ENCODE measurements at places on chromosomes 2 and 18.

GRCh38 chr2:205500065-205500464 lies 182.2 kb upstream of the NRP2 start:
- DNase-seq, result no peak

GRCh38 chr2:96763511-96764252 lies 3.0 kb downstream of the CNNM4 start:
- no peak for DNase-seq

- no peak for DNase-seq
These were observed 48.6 kb downstream of the XDH start for GRCh38 chr2:31365834-31366505.

GRCh38 chr2:106575955-106576354 lies 88.8 kb downstream of the CD8B2 start:
- no peak for DNase-seq

GRCh38 chr2:95307036-95307435 lies 9.9 kb downstream of the KCNIP3 start:
- DNase-seq, result no peak

- DNase-seq, result no peak
These were observed 93.3 kb downstream of the KLHL29 start for GRCh38 chr2:23478087-23478932.

GRCh38 chr18:22021701-22022100 lies 147.7 kb upstream of the GATA6 start:
- DNase-seq, result no peak

DNA sequence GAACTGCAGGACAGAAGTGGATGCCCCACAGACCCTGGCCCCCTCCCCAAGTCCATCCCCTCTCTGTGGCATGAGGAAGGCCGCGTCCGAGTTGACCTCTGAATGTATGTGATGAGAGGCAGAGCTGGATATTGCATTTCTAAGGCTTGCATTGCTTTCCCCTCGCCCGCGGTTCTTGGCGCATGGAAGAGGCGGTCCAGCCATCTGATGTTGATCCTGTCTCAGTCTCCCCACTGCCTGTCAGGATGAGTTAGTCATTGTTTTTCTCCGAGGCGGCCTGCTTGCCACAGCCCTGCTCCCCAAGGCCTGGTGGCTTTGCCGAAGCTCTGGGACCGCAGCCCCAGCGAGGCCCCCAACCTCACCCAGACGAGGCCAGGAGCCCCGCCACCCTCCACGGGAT lies 88.6 kb downstream of the SMAD7 start:
- DNase-seq, result no peak

DNA sequence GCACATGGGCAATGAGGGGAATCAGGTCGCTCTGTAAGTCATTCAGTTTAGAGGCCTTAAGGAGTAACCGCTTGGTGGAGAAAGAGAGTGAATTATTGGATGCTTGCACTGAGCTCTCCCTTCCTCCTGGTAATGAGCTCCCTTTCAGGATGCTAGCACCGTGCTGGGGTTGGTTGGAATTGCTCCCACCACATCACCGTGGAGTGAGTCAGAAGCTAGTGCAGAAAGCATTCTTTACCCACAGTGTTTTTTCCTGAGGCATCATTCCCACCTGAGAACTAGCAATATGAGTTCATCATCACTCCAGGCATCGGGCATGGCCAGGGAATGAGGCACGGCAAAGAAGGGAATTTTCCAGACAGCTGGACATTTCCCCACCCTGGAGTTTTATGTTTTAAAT lies 57.6 kb downstream of the ITGB6 start:
- DNase-seq, result no peak

DNA sequence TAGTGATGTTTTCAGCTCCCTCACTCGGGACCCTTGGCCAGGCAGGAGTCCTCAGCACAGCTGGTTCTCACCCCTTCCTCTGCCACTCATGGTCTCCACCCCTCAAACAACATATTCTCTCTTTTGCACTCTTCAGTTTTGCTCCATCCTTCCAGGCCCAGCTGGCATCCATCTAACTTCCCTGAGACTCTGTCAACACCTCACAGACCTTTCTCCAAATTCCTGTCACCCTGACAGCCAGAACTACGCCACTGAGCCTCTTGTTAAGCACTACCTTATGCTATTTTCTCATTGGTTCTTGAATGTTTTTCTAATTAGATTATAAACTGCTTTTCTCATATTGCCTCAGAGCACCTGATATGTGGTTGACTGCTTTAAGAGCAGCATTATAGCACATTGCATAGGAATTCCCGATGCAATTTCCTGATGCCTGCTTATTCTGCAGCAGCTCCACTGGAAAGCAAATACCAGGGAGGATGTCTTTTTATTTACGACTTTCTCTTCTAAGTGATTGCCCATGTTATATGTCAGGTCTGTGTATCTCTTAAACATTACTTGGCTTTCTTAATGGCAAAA lies 12.4 kb upstream of the INO80C start:
- DNase-seq, result no peak

DNA sequence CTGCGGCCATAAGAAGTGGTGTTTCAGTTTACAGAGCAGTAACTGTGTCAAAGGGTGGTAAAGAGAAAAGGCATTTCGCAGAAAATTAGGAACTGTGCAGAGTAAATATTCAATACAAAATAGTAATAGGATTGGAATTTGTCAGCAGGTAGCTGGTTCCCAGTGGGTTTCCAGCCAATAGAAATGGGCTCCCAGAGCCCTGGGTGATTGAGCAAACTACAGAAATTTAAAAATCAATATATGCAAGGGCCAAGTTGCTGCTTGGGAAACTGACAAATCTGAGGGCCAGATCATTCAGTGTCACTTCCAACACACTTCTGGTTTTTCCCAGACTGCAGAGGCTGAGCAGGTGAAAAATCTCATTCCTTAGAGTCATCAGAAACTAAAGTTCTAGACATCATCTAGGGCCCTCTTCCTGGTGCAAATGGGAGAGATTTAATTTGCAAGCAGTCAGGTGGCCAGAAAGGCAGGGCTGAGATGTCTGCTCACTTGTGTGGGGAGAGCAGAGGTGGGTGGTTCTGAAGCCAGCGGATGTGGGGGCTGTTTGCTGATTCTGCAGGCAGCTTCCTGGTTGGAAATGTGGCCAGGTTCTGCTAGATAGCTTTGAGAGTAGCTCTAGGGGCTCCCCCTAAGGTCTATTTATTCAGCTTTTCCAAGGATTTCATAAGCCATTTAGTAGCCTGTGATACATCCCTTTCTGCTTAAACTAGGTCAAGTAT lies 182.4 kb downstream of the NCK2 start:
- DNase-seq, result peak; percentile 54

DNA sequence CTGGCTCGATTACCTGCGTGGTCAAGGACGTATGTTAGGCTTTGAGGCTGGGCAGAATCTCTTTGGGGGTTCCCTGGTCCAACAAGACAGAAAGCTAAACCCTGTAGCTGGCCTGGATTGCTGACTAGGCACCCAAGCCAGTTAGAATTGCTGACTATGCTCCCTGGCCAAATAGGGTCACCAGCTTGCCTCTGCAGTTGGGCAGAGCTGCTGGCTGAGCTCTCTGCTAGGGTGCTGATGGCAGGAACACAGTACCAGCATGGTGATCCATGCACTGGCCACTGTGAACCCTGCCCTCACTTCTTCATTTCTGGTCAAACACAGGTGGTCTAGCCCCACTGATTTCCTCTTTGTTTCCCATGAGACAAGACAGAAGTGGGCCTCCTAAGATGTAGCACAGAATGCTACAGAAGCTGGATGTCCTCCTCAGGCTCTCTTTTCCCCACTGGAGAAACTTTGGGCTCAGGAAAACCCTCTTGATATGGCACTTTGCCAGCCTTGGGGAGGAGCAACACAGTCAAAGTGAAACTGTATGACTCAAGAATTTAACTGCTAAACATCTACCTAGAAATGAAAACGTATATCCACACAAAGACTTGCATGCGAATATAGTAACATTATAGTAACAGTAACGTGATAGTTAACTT lies 20.8 kb downstream of the SP140L start:
- peak; percentile 46 for DNase-seq

All from CD4-positive, alpha-beta T cell treated with Interleukin-4 for 4 hours (primary cell).